T47D (cell line): ENCODE measurements at places on chromosomes 5 and 9.
A peak's percentile ranks its signal among the peaks of the same experiment; 100 is the strongest.

DNA sequence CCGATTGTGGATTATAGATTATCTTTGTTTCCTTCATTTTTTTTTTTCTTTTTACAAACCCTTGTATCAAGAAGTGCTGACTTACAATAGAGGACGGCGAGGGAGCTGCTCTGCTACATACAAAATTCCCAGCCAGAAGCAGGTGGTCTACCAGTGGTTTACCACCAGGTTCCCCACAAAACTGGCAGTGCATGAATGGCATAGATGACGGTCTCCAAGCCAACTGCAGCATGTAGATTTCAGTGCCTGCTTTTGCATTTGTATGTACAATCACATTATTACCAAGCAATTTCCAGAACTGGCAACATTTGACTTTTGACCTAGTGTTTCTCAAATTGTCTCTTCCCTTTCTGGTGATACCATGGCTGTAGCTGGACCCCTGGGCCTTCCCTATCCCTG is 84.0 kb downstream of the ACER2 start:
- no peak for DNase-seq

- DNase-seq: peak; percentile 64
Observed at GRCh38 chr5:156815988-156816599, 34.0 kb upstream of the PPP1R2B start.

- no peak for DNase-seq
Observed at GRCh38 chr5:143968071-143968878, 156.3 kb downstream of the HMHB1 start.

GRCh38 chr9:36046923-36047322 is 10.2 kb downstream of the RECK start:
- DNase-seq: no peak

- no peak for DNase-seq
Observed at GRCh38 chr5:148391422-148391821, 7.7 kb downstream of the FBXO38 start.

DNA sequence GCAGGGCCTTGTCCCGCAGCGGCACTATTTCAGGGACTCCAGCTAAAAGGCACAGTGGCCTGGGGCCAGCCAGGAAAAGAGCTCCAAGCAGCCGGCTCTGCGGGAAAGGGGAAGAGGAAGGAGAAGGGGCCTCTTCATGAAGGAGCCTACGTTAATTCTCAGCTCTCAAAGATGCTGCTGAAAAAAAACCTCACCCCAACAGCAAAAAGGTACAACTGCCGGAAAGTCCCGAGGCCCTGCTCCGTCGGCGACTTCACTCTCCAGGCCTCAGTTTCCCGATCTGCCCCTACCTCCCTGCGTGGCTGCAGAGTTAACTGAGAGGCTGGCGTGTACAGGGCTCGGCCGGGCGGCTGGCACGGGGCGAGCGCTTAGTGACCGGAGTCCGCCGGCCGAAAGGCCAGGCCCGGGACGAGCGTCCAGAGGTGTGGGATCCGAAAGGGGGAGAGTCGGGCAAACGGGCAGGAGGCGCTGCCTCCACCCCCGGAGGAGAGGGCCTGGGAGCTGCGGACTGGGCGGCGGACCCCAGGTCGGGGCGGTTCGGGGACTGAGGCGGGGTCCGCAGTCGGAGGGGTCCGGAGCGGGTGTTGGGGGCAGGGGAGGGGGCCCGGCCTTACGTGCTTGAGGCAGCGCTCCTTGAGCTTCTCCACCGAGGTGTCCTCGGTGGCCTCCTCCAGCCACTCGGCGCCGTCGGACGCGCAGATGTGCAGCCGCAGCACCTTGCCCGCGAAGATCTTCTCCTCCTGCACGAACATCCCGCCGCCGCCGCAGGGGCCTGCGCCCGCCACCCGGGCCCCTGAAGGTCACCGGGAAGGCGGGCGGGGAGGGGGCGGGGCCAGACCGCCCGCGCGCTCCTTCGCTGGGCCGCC is 529 bp downstream of the UBAC1 start:
- DNase-seq: peak; percentile 66

GRCh38 chr9:129072171-129072570 is 8.7 kb upstream of the DOLPP1 start:
- no peak for DNase-seq

DNA sequence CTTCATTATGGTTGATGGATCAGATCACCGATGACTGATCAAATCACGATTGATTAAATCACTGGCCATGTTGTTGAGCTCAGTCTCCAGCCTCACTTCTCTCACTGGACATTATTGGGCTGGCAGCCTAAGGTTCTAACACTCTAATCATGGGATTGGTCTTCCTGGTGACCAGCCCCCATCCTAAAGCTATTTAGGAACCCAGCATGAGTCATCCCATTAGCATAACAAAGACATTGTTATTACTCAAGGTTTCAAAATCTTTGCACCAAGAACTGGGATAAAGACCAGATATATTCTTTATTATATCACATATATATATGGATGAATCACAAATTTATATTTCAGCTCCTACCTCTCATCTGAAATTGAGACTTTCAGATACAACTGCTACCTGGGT is 272.1 kb upstream of the IL12B start:
- no peak for DNase-seq

- DNase-seq: no peak
Observed at GRCh38 chr9:121386442-121387175, 16.6 kb upstream of the STOM start.

- no peak for DNase-seq
Observed at GRCh38 chr9:22158271-22158670, 149.2 kb upstream of the CDKN2B start.

DNA sequence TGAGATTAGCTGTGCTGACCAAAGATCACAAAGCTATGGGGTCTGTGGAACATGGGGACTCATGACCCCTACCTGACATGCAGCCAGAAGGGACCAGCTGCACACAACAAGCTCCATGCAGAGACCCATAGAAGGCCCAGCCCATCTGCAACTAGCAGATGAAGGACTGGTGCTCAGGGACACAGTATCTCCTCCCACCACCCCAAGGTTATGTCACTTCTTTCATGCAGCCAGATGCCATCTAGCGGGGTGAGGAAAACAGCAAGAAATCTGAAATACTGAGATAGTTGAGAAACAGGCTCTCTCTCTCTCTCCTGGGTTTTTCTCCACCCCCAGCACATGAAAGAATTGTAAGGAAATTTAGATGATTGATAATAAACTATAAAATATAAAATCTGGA is 161.3 kb upstream of the DAPK1 start:
- DNase-seq: peak; percentile 32

DNA sequence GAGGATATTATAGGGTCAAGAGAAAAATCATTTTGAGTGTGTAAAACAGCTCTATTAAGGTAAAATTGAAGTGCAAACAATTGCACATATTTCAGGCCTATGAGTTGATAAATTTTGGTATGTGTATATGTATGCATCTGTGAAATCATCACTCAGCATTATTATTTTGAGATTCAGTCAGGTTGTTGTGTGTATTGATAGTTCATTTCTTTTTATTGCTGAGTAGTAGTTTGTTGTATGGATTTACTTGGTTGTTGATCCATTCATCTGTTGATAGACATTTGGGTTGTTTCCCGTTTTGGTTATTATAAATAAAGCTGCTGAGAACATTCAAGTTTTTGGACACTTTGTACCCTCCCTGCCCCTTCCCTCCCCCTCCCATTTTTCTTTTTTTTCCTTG is 50.3 kb downstream of the RAB24 start:
- no peak for DNase-seq

- peak; percentile 65 for DNase-seq
Observed at GRCh38 chr9:70112981-70113380, 69.3 kb downstream of the MAMDC2 start.

GRCh38 chr5:120361941-120362340 is 102.2 kb upstream of the PRR16 start:
- DNase-seq: no peak

DNA sequence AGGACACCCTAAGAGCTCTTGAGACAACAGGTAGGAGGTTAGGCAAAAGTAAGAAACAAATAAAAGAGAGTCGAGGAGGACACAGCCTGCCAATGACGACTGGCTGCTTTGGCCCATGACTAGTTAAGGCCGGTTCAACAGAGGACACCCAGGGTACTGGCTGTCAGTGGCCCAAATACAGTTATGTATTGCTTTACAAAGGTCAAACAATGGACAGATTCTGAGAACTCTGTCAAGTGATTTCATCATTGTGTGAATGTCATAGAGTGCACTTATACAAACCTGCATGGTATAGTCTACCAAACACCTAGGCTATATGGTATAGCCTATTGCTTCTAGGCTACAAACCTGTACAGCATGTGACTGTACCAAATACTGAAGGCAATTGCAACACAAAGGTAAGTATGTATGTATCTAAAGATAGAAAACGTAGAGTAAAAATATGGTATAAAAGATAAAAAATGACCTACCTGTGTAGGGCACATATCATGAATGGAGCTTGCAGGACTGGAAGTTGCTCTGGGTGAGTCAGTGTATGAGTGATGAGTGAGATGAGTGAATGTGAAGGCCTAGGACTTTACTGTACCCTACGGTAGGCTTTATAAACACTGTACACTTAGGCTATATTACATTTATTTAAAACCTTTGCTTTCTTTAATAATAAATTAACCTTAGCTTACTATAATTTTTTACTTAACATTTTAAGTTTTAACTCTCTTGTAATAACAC is 6.5 kb upstream of the FAM81B start:
- no peak for DNase-seq

DNA sequence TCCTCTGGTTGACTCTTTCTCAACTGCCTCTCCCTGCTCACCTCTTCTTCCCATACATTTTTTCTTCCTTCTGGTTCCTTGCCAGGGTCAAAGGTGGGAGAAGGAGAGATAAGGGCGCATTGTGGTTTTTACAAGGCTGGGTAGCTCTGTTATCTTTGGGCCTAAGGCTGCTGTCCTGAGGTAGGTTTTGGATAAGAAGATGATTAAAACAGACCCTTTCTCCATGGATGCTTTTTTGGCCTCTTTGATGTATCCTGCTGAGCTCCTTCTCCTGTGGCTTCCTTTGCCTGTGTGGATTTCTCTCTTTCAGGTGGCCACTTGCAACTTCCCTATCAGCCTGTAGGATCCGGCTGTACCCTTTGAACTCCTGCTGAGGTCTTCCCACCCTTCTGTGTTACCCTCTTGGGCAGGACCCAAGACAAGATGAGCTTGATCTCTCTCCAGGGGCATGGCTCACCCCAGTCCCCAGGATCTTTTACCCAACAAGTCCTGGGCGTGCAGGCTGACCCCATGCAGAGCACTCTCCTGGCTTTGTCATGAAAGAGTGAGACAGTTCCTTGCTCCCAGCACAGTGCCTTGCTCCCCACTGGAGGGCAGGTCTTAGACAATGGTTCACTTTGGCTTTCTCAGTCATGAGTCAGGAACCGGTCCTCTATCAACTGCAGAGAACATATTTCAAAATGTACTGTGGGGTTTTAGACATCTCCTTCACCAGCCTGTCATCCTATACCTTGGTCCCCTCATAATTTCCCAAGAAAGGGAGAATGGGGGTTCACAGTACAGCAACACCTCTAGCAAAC is 197.9 kb downstream of the TLE4 start:
- no peak for DNase-seq

DNA sequence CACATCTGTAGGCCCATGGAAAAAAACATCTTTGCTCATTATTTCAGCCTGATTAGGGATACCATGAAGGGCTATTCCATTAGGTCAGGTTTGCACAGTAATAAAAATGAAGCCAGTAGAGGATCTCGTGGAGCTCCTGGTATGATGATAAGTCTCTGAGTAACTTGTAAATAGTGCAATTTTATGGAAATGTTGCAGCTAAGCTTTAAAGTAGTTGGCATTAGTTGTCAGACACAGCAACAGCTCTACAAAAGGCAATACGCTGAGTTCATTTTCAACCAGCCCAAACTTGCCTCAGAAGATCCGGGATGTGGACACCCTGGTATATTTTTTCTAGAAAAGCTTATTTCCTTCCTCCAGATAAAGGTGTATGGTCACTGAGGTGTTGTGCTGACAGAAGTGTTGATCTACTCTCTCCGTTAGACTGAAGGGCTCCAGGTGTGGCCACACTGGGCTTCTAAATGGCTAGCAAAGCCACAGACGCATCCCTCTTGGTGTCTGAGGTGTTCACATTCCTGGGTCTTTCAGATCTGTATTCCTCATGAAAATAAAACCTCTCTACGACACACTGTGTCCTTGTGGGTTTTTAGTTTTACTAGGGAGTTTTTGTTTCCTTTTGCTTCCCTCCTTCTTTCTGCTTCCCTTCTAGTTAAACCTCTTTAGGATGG is 141.6 kb downstream of the GHR start:
- DNase-seq: no peak

DNA sequence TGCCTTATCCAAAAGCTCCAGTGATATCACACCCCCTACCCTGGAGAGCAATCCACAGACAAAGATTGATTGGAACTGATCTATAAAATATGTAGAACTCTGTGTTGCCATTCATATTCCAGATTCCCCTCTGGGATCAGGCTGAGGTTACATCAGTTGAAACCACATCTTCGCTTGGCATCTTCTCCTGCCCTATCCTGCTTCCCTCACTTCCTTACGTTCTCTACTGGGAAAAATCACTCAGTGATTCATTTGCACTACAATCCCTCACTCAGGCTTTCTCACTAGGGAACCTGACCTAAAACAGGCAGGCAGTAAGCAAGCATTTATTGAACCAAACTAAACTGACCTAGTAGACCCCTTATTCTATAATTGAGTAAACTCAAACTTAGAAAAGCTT is 111.7 kb downstream of the ESM1 start:
- DNase-seq: no peak

GRCh38 chr9:13900449-13900848 is 413.5 kb downstream of the NFIB start:
- no peak for DNase-seq

DNA sequence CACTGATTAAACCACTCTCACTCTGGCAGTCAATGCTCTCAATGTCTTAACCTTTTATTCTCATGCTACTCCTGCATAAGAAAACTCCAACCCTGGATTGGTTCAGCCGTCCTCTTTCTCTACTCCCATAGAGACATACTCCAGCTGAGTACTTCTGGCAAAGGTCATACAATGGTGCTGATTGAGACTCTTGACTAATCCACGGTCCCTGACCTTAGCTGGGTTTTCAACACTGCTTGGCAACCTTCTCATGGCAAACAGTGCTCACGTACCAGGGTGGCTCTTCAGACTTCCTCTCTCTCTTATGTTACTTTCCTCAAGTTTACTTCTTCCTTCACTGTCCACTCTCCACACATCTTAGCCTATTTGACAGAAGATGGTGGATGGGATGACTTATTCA is 347.6 kb downstream of the RAB3C start:
- DNase-seq: no peak

- DNase-seq: no peak
Observed at GRCh38 chr5:166695326-166695725, 1596.1 kb upstream of the WWC1 start.

- DNase-seq: no peak
Observed at GRCh38 chr9:131698618-131698985, 41.3 kb downstream of the RAPGEF1 start.

GRCh38 chr5:132000677-132001453 is 10.6 kb downstream of the ACSL6 start:
- DNase-seq: no peak

DNA sequence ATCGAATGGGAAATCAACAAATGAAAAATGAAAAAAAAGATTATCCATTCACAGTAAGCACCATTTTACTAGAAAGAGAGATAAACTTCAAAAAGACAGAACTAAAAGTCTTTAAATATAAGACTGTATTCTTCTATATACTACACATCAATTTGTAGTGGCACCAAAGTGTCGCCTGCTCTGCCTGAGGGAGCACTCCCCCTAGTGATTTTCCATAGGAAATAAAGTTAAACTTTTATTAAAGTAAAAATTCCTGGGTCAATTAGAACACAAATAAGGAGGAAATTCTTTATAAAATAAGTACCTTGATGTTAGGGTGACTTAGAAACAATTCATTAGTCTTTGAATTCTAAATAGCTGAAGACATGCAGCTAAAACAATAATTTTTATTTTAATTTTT is 9.7 kb downstream of the RAD1 start:
- DNase-seq: peak; percentile 23

- no peak for DNase-seq
Observed at GRCh38 chr5:175478008-175478383, 364 bp upstream of the SFXN1 start.
